A673 (cell line): ENCODE measurements at places on chromosomes 2 and 18. TPM values are rescaled to one million over a fixed set of nuclear protein-coding genes. Genes with fewer than 3 reads are reported as not detected.

Gene FN1
- total RNA-seq = 1,570 and 2,058 TPM in 2 replicates

DNA sequence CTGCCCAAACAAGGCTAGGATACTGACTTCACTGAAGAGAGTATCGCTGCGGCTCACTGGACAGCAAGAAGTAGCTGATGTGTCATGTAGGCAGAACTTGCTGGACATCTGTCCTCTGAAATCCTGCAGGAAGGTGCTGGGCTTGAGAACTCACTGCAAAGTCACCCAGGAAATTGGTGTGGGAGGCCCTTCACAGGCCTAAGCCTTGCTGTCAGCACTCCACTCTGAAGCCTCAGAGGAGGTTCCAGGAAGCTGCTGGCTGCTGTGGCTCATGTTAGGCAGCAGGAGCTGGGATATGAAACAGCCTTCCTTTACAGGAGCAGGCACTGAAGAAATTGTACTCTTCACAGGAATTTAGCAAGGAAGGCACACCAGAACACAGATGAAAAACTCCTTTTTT is 88.3 kb upstream of the CCDC68 start:
- H3K4me1 ChIP-seq = no peaks in the 10 kb centered on the region
- H3K36me3 ChIP-seq = no peaks in the 10 kb centered on the region
- DNase-seq = no peak
- no peaks in the 10 kb centered on the region for H3K27me3 ChIP-seq

Gene NFU1
- total RNA-seq = 54.3 and 65.4 TPM in 2 replicates

Gene ADAM23
- total RNA-seq = 0.21 and 0.44 TPM in 2 replicates

GRCh38 chr2:20650393-20650876 is 463 bp downstream of the HS1BP3 start:
- peak overlapping the region; percentile 91 for H3K4me3 ChIP-seq
- no peaks in the 10 kb centered on the region for H3K36me3 ChIP-seq
- peak; percentile 25 for DNase-seq
